ENCODE measurements at places on chromosomes 1 and 21.
A peak's percentile ranks its signal among the peaks of the same experiment; 100 is the strongest.

DNA sequence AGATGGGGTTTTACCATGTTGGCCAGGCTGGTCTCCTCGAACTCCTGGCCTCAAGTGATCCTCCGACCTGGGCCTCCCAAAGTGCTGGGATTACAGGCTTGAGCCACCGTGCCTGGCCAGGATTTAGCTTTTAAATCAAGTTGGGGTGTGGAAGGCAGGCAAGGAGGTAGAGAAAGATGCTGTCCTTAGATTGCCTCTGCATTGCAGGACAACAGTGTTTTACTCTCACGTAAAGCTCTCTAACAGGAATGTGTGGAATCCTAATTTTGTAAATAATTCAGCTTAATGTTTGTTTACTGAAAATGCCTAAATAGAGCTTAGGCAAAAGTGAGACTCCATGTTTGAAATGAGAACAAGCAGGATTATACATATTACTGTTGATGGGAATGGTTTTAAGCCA is 29.5 kb upstream of the TGFB2 start:
- no peak for DNase-seq

- DNase-seq, result no peak
Measured at GRCh38 chr1:62613325-62613727, 16.0 kb downstream of the ANGPTL3 start.

DNA sequence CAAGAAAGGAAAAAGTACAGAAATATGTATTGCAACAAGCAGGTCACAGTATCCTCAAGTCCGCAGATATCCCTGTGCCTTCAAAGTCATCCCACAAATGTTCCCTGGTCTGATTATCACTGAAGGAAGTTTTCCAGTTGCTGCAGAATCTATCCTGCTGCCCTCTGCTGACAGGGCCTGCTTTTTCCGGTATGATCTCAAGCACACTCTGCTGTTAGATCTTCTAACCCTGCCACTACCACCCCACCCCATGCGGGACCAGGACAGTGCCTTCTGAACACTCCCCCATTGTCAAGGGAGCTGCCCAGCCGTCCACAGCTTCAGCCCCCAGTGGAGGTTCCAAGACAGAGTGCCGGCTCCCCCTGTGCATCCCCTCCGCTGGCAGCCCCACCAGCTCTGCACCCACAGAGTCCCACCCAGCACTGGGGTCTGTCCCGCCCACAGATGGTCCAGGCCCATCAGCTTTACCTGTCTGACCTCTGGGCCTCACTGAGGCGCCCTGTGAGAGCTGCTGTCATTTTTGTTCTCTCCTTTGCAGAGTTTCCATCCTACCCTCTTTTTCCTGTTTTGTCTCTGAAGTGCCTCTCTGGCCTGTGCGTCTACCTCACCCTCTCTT is 27.9 kb downstream of the FAM163A start:
- DNase-seq, result no peak

- peak; percentile 32 for DNase-seq
Measured at GRCh38 chr1:164562511-164562910, 3.5 kb downstream of the PBX1 start.

GRCh38 chr21:45078877-45079281 is 4.5 kb downstream of the ADARB1 start:
- DNase-seq, result no peak

DNA sequence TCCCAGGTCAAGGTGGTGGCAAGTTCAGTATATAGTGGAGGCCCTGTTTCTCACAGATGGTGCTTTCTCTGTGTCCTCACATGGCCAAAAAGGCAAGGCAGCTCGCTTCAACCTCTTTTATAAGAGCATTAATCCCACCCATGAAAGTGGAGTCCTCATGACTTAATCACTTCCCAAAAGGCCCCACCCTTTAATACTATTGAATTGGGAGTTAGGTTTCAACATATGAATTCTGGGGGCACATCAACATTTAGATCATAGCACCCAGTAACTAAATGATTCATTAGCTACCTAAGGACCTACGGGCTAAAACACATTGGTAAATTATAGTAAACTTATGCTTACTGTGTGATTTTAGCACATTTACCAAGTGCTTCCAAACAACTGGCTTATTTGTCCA is 317.9 kb downstream of the LTN1 start:
- DNase-seq, result no peak

- no peak for DNase-seq
Measured at GRCh38 chr1:241310451-241310850, 46.6 kb downstream of the RGS7 start.

DNA sequence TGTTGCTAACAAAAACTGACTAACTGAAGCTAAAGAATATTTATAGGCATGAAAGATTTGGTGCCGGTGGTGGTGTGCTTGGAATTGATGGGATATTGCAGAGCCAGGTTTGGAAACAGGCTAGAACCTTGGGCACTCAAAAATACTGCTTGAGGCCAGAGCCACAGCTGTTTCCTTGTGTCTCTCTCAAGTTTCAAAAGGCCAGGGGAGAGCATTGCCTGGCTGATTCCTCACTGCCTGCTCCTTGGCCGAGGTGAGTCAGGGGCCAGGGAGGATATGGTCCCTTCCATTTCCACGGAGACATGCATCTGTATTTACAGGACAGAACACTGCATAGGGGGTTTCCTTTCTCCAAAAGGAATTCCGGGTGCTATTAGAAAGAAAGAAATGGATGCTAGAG is 36.1 kb upstream of the IVNS1ABP start:
- DNase-seq, result no peak

DNA sequence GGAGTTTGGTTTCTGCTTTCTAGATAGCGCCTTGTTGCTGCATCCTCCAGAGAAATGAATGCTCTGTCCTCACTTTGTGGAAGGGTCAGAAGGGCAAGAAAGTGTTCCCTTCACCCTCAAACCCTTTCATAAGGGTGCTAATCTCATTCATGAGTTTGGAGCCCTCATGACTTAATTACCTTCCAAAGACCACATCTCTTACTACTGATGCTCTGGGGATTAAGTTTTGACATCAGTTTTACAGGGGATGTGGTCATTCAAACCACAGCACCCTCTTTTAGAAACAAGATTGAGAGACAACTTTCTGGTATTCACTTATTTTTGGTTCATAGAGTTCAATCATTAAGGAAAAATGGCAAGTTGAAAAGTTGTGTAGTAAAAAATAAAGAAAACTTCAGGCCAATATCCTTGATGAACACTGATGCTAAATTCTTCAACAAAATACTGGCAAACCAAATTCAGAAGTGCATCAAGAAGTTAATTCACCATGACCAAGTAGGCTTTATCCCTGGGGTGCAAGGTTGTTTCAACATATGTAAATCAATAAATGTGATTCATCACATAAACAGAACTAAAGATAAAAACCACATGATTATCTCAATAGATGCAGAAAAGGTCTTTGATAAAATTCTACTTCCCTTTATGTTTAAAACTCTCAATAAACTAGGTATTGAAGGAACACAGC is 442.1 kb downstream of the PTBP2 start:
- no peak for DNase-seq

GRCh38 chr1:168454211-168454815 is 89.5 kb downstream of the XCL2 start:
- DNase-seq, result no peak

DNA sequence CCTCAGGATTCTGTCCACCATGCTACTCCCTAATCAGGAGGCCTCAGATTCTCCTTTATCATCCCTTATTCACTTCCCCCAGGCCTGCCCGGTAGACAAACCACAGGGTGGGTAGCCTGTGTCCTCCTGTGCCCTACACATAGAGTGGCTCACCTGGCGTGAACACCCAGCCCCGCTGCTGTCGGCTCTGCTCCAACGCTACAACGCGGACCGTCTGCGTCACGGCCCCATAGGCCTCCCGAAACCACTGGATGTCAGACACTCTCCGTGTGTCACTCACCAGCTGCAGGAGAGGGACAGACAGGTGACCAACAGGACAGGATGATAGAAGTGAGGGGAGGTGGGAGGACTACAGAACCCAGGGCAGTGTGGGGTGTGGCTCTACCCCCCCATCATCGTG is 10.3 kb downstream of the PMVK start:
- no peak for DNase-seq

DNA sequence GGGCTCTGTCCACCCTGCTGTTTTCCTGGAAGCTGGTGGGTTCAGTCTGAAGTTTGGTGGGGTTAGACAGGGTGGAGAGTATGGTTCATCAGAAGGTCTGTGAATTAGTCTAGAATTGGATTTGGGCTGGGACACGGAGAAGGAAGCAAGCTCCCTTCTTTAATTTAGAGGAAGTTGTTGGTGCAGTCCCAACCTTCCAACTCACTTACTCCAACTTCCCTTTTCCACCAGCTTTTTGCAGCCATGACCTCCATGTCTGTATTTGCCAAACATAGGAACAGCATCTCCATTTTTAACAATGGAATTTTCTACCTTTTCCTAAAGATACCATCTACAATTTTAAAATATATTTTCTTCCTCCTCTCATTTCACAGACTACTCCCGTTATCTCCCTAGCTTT is 28.5 kb upstream of the PRELP start:
- DNase-seq, result no peak

- no peak for DNase-seq
Measured at GRCh38 chr1:167623951-167624350, 6.1 kb upstream of the RCSD1 start.

- DNase-seq, result no peak
Measured at GRCh38 chr1:202349206-202349928, 868 bp downstream of the PPP1R12B start.

DNA sequence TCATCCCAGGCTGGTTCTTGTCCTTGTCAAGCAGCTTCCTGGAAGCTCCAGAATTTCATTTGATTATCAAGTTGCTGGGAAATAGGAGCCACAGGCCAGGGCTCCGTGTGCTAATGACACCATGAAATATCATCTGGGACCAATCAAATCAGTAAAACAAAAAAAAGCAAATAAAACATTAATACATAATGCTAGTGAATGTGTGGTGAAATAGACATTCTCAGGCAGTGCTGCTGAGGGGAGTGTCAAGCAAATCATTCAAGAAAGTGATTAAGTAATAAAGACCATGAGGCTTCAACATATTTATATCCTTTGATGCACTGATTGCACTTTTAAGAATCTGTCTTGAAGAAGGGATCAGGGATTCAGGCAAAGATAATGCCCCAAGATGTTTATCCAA is 213.7 kb downstream of the MATN1 start:
- no peak for DNase-seq

DNA sequence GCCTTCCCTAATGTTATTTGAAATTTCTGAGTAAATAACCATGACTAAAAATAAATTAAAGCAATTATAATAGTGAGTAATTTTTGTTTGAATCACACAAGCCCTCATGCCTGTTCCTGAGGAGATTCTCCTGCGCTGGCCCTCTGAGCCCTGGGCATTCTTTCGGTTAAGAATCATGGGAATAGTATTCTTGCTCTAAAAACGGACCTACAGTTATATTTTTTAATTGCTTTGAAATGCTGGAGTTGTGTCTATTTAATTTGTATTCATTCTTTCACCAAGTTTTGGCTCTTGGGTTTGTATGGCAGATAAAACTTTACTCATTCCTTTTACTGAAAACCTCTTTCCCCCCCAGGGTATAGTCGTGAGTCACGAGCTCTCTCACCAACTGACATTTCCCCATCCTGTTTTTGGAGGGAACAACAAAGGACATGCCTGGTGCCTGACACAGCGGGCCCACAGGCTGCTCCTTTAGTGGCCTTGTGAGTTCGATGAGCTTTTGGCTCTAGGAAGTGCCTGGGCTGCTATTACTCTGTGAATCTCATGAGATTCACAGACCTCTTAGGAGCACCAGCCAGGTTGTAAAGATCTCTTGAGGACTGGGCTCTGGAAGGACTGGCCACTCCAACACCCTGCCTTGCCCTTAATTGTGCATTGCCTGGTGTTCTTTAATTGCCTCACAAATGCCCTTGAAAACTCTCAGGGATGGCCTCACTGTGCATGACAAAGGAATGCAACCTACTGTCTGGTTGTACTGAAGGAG is 58.6 kb downstream of the DDR2 start:
- DNase-seq, result no peak

DNA sequence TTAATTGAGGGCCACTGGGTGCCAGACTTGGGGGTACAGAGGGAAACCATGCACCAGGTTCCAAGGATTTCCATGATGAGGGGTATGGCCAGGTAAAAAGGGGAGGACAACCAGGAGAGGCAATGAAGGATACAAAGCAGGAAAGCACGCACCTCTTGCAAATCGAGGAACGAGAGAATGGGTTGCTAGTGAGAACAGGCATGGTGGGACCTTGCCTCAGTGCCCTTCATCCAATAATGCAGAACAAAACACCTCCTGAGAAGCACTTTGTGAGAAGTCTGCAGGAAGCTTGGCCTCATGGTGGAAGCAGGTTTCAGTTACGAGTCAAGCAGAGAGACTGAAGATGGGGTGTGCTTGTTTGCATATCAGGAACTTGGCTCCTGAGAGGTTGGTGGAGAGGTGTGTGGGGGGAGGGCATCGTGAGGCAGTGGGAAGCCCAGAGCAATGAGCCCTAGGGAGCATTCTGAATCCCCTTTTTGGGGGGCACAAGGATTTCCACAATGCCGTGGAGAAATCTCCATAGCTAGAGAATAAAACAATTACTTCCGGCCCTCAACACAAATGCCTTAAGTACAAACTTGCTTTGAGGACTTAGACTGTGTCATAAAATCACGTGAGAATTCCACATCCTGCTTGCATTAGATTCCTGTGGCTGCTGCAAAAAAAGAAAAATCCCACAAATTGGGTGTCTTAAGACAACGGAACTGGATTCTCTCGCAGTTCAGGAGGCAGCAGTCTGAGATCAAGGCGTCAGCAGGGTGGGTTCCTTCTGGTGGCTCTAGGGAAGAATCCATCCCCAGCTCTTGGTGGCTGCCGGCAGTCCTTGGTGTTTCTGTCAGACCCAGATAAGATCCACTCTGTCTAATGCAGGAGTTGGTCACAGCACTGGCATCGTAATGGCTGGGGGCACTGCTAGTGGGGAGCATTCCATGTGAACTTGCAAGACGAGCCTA is 54.9 kb upstream of the BACE2 start:
- no peak for DNase-seq

- no peak for DNase-seq
Measured at GRCh38 chr1:30038134-30039025, 685.0 kb downstream of the MATN1 start.

DNA sequence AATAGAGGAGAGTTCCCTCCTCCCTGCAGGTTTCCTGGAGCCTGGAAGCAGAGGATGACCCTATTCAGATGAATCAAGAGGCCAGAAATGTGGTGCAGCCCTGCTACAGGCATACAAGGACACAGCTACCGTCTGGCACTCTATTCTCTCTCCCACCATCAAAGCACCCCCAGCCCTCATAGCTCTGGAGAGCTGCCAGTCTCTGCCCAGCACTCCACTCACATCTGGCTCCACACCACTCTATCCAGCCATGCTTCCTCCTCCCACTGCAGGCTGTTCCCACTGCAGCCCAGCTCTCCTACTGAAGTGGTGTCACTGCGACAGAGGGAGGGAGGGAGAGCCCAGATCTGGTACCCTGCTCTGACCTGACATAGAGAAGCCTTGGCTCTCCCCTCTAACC is 18.4 kb downstream of the SYT2 start:
- DNase-seq, result peak; percentile 83

DNA sequence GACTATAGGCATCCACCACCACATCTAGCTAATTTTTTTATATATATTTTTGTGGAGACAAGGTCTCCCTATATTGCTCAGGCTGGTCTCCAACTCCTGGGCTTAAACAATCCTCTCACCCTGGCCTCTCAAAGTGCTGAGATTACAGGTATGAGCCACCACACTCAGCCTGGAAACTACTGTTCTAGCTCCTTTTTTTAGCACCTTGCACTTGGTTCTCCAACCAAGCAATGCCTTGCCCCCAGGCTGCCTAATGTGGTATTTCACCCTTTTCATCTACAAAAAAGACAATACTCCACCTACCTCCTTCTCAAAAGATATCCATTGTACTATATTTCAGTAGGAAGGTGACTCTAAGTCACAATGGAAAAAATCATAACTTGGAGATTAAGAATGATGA is 6.7 kb downstream of the ARNT start:
- DNase-seq, result no peak

- no peak for DNase-seq
Measured at GRCh38 chr1:27005166-27005530, 7.5 kb downstream of the TENT5B start.
